ENCODE measurements at places on chromosomes 1 and 21.

DNA sequence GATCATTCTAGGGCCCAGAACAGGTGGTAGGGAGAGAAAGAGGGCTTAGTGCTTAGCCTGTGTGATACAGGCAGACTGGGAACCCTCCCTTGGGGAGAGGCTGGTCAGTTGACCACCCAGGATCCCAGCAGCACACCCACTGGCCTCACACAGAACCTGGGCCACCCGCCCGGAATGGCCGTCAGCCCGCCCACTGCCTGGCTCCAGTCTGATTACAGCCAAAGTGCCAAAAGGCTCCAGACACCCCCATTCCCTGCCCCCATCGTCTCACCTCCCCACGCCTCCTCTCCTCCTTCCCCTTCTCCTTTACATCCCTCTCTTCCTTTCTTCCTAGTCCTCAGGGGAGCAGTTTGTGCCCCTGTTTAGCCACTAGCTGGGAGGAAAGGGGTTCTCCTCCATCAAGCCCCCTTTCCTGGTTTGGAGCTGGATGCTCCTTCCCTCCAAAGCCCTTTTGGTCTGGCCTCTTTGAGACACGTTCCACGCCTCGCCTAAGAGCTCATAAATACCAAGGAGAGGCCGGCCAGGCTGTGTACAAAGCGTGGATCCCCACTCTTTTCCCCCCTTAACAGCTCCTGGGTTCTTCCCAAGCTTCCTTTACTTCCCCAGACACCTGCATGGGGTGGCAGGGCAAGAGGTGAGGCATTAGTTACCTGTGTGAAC is 4.6 kb upstream of the WNT2B start:
- peak; percentile 65 for DNase-seq

- peak; percentile 6 for DNase-seq
Observed at GRCh38 chr21:44377922-44378645, 24.7 kb downstream of the TRPM2 start.

GRCh38 chr1:17121881-17122280 is 2.6 kb upstream of the PADI2 start:
- DNase-seq: no peak

DNA sequence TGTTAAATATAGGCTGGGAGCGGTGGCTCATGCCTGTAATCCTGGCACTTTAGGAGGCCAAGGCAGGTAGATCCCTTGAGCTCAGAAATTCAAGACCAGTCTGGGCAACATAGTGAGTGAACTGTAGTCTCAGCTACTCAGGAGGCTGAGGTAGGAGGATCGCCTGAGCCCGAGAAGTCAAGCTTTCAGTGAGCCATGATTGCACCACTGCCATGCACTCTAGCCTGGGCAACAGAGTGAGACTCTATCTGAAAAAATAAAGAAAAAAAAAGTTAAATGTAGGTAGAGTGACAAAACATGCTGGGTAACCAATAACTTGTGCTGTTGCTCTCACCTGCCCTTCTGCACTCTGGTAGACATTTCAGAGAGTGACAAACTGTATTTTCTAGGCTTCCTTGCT is 25.0 kb upstream of the SRSF10 start:
- no peak for DNase-seq

DNA sequence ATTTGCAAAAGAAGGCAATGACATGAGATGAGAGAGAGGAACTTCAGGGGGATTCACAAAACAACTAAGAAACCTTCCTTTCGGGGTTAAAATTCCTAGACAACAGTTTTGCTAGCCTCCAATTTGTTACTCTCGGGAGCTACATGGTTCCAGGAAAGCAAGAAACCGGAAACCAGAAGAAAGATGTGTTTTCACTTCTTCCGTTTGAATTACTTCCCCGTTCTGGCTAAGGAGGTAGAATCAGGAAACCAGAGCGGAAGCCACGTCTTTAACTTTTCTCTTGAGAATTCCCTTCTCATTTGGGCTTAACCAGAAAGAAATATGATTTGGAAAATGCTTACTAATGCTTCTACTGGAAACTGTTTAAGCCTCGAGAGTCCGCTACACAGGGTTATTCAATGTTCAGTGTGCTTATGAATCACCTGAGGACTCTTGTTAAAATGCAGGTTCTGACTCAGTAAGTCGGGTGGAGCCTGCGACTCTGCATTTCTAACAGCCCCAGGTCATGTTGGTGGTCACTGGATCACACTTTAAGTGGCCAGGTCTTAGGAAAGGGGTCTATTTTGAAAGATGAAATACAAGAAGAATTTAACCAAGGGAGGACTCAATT is 43.5 kb upstream of the MCOLN3 start:
- DNase-seq: no peak

- peak; percentile 81 for DNase-seq
Observed at GRCh38 chr1:109490029-109490933, 3.6 kb upstream of the CYB561D1 start.

DNA sequence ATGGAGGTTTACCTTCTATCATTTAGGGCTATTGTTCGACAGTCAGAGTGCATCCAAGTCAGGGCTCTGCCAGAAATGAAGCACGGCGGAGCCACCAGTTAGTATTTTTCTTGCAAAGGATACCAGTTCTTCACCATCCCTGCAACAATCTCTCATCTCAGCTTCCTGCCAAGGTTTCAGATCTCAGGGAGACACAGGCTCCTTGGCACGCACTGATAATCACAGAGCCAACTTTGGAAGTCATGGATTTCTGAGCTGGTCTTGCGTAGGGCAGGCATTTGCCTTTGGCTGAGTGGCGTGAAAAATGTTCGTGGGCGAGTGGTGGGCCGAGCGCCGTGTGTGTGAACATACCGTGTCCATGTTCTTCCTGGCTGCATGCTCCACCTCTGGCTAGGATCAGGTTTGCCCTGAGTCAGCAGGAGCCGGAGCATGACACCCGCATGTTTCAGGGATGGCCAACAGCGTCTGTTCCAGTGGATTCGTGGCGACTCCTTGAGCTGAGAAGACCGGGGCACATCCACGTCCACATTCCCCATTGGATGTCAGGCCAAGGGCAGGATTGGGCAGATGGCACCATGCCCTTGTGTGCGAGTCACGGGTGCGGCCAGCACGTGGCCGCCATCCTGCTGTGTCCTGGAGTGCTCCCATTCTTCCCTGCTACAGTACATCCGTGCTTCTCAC is 118.5 kb upstream of the C1orf174 start:
- DNase-seq: no peak

GRCh38 chr1:19481826-19482398 is 3.4 kb downstream of the CAPZB start:
- DNase-seq: no peak

- no peak for DNase-seq
Observed at GRCh38 chr1:33359931-33360330, 39.0 kb upstream of the A3GALT2 start.

DNA sequence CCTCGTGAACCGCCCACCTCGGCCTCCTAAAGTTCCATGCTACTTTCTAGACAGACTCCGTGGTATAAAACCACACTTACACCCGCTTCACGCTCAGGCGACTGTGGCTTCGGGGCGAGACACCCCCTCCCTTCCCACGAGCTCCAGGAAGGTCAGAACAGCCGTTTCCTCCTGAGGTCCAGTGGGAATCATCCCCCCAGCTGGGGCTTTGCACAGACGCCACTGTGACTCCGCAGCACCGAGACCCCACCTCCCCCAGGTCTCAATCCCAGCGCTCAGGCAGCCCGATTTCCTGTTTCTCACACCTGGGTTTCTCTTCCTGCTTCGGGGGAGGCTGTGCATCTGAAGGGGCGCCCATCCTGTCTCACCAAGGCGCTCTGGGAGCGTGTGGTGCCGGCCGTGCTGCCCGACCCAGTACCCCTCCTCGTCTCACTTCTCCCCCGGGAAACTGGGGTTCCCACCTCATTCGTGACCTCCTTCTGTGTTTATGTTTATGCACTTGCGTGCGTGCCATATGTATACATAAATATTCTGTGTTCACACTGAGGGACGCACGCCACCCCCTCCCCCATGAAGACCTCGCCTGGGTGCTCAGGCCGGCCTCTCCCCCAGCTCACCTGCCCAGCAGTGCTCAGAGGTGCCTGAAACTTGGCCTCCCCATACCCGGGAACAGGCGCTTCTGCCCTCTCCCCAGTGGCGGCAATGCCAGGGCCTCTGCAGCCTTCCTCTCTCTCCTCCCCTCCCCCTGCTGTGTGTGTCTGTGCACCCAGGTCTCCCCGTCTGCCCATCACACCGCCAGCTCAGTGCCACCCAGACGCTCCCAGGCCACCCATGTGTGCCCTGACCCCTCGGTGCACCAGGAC is 14.6 kb downstream of the SLC35E2B start:
- DNase-seq: no peak

GRCh38 chr1:118914379-118915161 is 73.6 kb downstream of the TBX15 start:
- no peak for DNase-seq

DNA sequence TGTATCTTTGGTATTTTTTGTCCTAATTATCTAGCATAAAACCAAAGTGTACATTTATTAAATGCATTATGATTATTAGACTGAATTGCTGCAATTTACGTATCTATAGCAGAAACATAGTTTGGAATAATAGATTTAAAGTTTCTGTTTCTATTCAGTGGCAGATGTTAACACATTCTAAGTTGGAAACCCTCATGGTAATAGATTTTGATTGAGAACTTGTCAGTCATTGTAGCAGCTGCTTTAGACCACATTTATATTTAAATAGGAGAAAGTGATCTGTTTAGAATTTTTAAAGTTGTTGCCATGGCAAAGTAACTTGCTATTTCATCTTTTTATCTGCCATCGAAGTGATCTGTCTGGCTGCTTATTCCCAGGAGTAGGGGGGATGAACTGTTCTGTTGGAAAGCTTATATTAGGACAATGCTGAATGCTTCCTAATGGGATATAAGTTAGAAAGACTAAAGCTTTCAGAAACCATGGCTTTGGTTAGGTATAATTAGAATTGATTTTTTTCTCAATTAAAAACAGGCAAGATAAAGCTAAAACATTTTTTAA is 61.6 kb downstream of the HS2ST1 start:
- DNase-seq: no peak

GRCh38 chr1:42983253-42983652 is 24.6 kb upstream of the SLC2A1 start:
- DNase-seq: no peak

DNA sequence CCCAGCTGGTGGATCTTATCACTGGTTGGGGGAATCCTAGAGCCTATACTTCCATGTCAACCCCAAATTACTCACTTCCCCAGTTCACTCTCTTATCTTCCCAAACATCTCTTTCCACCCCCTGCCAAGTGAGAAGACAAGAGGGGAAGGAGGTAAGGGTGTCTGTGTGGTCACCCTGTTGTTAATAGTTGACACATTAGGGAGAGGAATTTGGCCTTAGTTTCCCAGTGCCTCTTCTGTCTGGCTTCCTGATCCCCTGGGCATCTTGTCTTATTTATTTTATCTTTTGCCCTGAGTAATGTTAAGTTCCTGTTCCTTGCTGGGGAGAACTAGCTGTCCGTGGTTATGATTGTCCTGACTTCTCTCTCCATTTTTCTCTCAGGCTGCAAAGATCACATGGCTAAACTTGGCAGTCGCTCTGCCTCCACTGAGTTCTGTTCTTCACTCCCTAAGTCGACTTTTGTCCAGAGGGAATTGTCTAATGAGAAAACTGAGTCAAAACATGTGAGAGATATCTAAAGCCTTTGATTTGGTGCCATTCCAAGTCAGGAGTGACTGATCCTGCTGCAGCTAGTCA is 157.1 kb upstream of the SYT6 start:
- peak; percentile 78 for DNase-seq

DNA sequence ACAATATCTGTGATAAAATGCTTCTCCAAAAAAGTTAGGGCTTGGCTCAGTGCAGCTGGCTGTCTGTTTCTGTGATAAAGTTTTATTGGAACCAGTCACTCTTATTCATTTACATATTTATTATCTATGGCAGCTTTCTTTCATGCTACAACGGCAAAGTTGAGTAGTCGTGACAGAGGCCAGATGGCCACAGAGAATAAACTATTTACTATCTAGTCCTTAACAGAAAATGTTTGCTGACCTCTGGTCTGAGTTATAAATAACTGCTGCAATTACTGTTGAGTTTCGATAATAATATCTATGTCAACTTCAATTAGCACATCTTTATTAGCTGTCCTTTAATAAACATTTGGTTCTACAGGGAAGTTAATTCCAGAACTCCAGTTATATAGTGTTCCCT is 180.2 kb upstream of the RUNX1 start:
- DNase-seq: no peak

DNA sequence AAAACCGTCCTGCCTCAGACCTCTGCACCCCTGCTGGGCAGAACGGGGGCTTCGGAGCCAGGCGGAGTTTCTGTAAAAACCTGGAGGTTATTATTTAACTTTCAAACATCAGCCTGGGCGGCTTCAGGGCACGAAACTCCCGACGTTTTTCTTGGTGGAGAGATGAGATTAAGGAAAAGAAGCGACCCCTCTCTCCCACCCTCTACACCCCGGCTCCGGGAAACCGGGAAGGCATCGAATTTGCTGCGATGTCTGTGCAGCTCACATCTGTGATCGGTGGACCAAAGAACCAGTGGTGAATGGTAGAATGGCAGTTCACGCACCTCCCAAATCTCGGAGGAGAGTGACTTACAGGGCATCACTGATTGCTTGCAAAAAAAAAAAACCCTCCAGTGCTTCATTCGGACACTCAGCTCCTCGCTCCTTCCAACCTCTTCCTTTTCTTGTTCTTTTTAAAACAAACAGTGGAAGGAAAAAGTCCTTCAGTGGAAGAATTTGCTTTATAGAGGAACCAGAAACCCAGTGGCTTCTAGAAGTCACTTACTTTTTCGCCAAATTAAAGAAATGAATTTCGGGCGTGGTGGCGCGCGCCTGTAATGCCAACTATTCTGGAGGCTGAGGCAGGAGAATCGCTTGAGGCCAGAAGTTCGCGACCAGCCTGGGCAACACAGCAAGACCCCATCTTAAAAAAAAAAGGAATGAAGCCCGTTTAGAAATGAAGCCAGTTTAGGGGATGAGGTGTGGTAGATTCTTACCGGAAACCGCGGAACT is 884 bp downstream of the PHACTR4 start:
- DNase-seq: peak; percentile 39

DNA sequence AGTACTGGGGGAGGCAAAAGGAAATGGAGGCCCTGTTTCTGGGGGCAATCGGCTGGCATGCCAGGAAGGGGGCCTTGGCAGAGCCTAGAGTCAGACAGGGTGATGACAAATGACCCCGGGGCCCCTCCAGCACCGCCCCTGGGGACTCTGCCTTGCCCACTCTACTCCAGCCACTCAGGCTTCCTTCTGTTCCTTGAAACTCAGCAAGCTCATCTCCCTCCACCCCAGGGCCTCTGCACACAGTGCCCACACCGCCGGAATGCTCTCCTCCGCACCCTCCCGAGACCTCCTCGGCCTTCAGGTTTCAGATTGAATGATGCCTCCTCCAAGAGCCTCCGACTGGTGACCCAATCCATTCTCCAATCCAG is 122.5 kb upstream of the ZBTB40 start:
- no peak for DNase-seq

GRCh38 chr1:22373252-22373651 is 78.4 kb upstream of the ZBTB40 start:
- DNase-seq: no peak

DNA sequence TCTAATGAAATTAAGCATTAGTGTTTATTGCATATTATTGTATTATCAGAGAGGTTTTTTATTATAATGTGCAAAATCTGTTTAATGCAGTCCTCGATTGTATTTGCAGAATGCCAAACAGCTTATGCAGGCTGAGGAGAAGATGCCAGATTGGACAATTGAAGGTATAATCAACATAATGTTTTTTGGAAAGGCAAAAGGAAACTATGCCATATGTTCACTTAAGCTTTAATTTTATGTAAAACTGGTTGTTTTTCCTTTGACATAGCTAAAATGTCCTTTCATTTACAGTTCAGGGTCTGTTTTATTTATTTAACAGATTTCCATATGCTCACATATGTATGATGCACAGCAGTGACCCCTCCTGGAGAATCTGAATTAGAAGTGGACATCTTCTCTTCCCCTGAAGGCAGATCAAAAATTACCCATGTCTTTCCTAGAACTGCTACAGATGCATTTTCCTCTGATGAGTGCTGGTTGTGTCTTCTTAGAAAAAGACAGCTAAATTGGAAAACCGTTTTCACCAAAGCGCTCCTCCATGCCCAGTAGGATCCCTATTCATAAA is 143.5 kb upstream of the USH2A start:
- no peak for DNase-seq

All from testis (tissue), 5 donors.